ENCODE measurements at places on chromosomes 4 and X. TPM values are rescaled to one million over a fixed set of nuclear protein-coding genes. Genes with fewer than 3 reads are reported as not detected.

Gene ADH6
- total RNA-seq = not detected

Gene CEP44
- 19.5 TPM for total RNA-seq

Gene TASL
- total RNA-seq = not detected

Gene CT45A1
- not detected for total RNA-seq

Gene NEXMIF
- total RNA-seq = not detected

Gene FRMPD3
- total RNA-seq = not detected

Gene AKAP14
- total RNA-seq = not detected

Gene IL2
- total RNA-seq = not detected

Gene RNF175
- 9.4 TPM for total RNA-seq

Gene HMX1
- not detected for total RNA-seq

Gene CLCN4
- total RNA-seq = 4.1 TPM

Gene FGB
- not detected for total RNA-seq

Gene FAT4
- total RNA-seq = 7.5 TPM

Gene HTR2C
- not detected for total RNA-seq

Gene SRPX
- 186 TPM for total RNA-seq

Gene EMCN
- total RNA-seq = not detected

Gene CEP135
- total RNA-seq = 2.6 TPM

Gene TMEM35A
- 22.0 TPM for total RNA-seq

Gene MAGEA8
- not detected for total RNA-seq

Gene SSX4
- not detected for total RNA-seq

Gene TIGD4
- 0.24 TPM for total RNA-seq
